ENCODE measurements at places on chromosomes 6 and 20.
A peak's percentile ranks its signal among the peaks of the same experiment; 100 is the strongest.

DNA sequence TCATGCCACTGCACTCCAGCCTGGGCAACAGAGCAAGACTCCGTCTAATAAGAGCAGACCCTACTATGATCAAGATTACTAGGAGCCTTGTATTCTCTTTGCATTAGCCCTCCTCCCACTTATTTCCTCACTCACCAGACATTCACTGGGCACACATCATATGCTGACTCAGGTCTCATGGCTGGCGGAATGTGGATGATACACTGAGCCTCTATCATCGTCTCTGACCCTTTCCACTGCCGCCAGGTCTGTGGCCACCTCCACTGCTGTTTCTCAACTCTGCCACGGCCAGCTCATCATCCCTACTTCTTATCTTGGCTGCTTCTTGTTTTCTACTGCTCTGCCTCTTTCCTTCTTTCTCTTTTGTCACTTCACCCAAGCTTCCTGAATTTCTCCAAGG, 161.0 kb downstream of the BACH2 start:
- no peak for DNase-seq

- no peak for DNase-seq
Measured at GRCh38 chr6:3869284-3869631, 20.1 kb downstream of the FAM50B start.

- DNase-seq: no peak
Measured at GRCh38 chr6:25883991-25884390, 9.9 kb upstream of the SLC17A3 start.

GRCh38 chr6:4774715-4775493, 1.3 kb upstream of the CDYL start:
- DNase-seq: no peak

GRCh38 chr20:7806831-7807230, 133.4 kb downstream of the HAO1 start:
- DNase-seq: no peak

DNA sequence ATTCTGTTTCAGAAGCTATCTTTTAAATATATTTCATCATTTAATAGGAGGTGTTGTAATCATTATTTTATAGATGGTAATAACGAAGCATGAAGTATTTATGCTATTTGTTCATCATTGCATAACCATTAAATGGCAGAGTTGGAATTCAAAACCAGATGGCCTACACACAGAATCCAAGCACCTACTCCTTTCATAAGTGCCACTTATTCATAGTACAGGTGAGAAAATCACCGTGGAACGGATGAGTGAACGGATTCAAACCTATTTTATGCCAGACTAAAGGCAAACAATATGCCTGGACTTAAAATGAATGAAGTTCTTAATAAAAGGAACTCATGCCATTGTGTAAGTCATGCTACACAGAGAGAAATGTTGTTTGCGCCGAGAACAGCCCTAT, 397.9 kb upstream of the ADGRB3 start:
- DNase-seq: no peak

DNA sequence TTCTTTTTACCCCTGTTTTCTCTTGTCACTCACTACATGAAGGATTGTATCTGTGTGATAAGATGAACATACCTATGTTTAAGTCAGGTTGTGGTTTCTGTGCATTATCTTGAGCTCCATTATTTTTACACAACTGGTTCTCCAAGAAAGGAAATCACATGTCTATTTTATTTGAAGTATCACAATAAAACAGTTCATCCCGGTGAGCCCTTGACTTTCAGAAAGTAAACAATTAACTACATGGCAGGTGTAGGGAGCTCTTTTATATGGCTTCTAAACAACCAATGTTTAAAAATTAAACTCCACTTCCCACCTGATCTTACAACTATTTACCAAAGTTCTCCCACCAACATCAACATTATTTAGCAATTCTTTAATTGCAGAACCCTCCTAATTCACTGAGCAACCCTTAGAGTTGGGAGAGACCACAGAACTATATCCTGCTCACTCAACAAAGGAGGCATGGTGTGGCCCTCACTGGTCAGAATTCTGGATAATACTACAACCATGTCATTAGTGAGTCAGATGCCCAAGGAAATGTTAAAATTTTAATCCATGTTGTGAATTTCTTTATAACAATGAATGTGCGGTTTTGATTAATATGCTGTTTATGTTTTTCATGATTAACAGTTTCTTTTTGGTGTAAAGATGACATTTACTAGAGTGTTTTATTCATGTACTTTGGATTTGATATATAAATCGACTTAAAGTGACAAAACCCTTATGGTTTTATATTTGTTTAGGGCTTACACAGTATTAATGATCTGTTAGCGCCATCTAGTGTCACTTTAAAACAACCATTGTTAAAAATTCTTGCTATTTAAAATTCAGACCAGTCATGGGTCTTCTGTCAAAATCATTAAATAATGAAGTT, 50.0 kb upstream of the SCGN start:
- peak; percentile 28 for DNase-seq

- DNase-seq: no peak
Measured at GRCh38 chr6:139431602-139431956, 57.1 kb upstream of the CITED2 start.
